ENCODE measurements at places on chromosomes 2 and 18.

DNA sequence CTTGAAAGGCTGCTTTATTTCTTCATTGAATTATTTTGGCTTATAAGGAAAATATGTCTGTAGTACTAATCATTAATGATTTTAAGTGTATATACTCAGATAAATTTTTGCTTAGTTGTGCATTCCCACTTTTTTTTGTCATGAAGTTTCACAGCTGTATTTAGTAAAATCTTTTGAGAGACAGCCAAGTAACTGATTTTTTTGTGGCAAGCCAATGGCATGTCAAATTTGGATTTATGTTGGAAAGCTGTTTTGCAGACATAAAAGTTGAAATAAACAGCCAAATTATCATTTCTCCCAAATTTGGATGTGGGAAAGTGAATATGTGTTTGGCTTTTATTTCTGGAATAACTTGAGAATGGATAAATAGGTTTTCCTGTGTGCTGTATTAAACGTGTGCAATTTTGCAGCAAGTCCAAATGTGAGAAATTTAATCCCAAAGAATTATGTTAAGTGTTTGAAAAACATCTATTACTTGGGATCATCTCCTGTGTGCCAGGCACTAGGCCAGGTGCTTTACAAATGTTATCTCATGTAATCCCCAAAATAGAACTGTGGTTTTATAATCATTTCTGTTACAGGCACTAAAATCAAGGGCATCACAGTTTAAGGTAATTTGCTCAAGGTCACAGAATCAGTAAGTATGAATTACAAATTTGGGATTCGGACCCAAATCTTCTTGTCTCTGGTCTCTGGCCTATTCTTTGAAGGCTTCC is 160.4 kb downstream of the PTPRM start:
- no peak for DNase-seq

GRCh38 chr18:43661570-43661969 is 384.3 kb upstream of the SYT4 start:
- DNase-seq, result no peak

DNA sequence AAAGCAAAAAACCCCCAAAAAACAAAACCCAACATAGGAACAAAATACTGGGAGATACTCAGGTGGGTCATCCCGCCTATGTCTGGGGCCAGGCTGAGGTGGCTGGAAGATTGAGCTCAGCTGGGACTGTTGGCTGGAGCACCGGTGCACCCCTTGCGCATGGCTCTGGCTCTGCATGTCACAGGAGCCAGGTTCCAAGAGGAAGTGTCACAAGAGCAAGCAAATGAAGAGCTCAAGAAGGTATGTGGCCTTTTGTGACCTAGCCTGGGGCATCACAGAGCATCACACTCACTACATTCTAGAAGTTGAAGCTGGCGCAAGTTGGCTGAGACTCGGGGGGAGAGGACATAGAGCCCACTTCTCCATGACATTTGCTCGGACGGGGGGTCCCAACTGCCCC is 40.6 kb downstream of the PDCL3 start:
- DNase-seq, result no peak

DNA sequence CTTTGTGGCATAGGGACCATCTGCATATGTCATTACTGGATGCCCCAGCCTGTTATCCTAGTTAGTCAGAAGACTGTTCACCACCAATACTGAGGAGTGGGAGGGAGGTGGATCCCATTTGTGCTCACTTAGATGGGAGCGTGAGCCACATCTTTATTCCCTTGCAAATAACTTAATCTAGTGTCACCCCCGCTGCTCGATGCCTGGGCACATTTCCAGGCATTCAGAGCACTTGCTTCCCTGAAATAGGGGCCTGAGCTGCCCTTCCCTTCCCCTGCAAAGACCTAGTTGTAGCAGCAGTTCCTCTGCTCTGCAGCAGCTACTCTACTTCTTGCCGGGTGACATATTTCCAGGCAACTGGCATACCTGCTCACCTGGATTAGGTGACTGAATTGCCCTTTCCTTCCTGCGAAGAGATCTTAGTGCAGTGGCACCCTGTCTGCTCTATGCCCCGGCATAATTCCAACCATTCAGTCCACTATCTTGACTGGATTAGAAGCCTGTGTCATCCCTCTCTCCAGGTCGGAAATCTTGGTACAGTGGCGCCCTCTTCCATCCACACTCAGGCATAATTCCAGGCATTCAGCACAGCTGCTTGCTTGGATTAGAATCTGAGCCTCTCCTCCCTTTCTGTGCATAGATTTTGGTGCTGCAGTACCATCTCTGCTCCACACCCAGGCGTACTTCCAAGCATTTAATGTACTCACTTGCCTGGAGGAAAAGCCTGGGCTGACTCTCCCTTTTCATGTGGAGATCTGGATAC is 1389.1 kb upstream of the TMEFF2 start:
- no peak for DNase-seq

DNA sequence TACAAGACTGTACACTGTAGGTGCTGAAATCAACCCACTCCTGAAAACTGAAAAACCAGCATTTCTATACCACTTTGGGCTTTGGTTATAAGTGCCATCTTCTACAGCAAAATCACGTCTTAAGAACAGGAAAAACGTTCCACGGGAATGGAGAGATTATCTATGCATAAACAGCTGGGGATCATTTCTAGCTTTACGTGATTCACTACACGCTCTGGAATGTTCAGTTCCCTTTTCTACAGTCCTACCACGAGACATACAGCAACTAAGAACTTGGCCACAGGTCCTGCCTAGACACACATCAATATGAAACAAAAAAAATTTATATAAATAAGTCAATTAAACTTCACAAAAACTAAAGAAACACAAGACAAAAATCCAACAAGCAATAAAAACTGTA is 3.6 kb downstream of the CXCR4 start:
- DNase-seq, result no peak

Measured in naive thymus-derived CD8-positive, alpha-beta T cell (primary cell).